Inflammatory macrophage treated with lipopolysaccharide for 1 hour (primary cell): ENCODE measurements at places on chromosomes 5 and 9.

- no peak for DNase-seq
Measured at GRCh38 chr9:113569472-113570060, 106.0 kb downstream of the RGS3 start.

DNA sequence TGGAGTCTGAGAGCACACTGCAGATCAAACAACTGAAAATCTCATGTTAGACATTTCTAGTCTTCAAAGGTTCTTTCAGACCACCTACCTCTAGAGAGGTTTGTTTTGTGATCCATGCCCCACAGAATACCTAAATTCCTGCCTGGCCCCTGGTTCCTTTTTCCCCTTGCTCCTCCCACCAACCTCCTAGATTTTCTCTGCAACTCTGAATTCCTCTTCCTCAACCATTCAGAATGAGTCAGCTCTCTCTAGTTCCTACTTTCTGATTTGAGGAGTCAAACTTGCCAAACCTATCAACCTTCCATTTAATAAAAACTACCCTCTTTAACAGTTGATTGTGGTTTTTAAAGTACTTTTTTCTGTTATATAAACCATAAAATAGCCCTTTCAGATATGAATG, 83.2 kb upstream of the ZNF462 start:
- peak; percentile 30 for DNase-seq

DNA sequence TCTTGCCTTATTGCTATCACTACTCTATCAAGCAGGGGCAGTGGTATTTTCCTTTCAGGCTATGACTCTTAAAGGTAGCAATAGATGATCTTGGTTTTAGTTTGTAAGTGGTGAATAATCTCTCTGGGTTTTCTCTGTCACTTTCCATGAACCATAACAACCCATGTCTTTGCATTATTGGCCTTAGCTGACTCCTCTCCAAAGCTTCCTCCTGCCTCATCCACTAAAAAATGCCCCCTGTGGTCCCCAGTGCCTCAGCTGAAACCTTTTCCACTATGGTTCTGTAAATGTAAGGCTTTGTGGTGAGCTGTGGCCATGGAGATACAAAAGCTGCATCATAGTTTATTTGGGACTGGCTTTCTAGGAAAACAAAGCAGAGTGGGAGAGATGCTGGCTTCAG, 128.8 kb downstream of the GPBP1 start:
- DNase-seq = no peak

- peak; percentile 83 for DNase-seq
Measured at GRCh38 chr5:178642351-178642909, 15.6 kb upstream of the CLK4 start.

- no peak for DNase-seq
Measured at GRCh38 chr5:96812851-96813250, 5.1 kb upstream of the ERAP1 start.

DNA sequence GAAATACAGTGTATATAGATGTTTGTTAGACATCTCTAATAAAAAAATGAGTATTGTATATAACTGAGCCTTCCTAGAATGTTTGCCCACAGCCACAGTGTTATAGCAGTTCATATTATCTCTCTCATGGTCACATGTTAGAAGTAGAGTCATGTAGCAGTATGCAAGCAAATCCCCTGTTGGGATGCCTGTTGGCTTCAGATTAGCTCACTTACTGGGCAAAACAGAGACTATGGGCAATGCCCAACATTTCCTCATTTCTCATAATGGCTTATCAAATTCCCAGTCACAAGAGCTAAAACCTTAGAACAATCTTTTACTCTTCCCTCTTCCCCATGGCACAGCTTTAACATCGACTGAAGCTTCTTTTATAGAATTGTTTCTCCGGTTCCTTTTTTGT, 27.0 kb upstream of the PDCD1LG2 start:
- peak; percentile 62 for DNase-seq

- DNase-seq = no peak
Measured at GRCh38 chr5:116539222-116539621, 35.4 kb downstream of the SEMA6A start.

GRCh38 chr9:69589156-69589555, 83.0 kb downstream of the APBA1 start:
- no peak for DNase-seq

DNA sequence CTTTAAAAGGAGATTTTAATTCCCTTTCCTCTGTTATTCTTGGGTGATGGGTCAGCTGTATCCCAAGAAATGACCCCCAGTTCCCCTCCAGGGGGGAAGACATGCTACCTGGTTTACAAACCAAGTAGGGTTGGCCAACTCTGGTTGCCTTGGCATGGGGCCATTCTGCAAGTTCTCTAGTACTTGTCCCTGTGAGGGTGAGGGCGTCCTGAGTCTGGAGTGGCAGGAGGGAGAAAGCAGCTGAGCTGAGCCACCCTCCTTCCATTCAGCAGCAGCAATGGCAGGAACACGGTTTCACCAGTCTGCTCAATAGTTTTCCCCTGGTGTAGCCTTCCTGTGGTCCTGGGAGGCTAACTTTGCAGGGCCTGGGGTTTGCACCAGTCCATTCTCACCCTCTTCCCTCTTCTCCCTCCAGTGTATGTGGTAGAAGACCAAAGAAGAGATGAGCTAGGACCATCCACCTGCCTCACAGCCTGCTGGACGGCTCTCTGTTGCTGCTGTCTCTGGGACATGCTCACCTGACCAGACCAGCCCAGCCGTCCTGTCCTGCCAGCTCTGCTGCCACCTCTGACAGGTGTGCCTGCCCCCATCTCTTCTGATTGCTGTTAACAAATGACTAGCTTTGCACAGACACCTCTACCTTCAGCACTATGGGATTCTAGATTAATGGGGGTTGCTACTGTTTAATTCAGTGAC, 59.9 kb downstream of the PFDN1 start:
- no peak for DNase-seq

- DNase-seq = no peak
Measured at GRCh38 chr9:136617746-136618579, 44.8 kb upstream of the EGFL7 start.
